Activated CD4-positive, alpha-beta T cell treated with anti-CD3 and anti-CD28 coated beads, Interleukin-2, amount 50 U/mL, for 4 hours (primary cell): ENCODE measurements at places on chromosomes 16 and 17.

DNA sequence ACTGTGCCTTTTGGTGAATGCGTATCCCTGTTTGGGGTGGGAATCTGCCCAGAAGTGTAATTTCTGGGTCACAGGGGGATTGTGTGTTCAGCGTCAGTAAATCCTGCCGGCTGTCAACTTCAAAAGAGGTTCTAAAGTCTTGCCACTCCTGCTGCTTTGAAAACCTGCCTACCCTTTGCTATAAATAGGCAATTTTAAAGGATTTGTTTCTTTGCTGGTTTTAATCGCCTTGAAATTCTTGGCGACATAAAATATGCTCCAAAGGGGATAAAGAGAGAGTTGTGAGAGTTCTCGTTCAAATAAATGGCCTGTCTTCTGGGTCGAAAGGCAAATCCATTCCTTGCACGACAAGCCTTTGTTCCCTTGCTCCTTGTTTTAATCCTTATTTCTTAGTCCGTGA lies 143.4 kb downstream of the IRF8 start:
- DNase-seq = no peak

DNA sequence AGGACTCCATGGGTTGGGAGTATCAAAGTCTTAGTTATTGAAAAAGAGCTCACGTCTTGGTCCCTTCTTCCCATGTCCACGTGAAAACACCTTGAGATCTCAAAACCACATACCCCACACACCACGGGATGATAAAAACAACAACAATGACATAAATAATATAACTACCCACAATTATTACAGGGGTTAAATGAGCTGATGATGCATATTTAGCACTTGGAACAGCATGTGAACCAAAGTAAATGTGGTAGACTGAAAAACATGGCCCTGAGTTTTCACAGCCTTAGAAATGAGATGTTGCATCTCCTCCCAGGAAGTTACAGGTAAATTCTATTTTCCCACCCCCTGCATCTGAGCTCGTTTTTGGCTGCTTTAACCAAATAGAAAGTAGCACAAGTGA lies 208.9 kb downstream of the C16orf95 start:
- no peak for DNase-seq

GRCh38 chr17:49688848-49689247 lies 11.0 kb upstream of the SPOP start:
- DNase-seq = no peak

DNA sequence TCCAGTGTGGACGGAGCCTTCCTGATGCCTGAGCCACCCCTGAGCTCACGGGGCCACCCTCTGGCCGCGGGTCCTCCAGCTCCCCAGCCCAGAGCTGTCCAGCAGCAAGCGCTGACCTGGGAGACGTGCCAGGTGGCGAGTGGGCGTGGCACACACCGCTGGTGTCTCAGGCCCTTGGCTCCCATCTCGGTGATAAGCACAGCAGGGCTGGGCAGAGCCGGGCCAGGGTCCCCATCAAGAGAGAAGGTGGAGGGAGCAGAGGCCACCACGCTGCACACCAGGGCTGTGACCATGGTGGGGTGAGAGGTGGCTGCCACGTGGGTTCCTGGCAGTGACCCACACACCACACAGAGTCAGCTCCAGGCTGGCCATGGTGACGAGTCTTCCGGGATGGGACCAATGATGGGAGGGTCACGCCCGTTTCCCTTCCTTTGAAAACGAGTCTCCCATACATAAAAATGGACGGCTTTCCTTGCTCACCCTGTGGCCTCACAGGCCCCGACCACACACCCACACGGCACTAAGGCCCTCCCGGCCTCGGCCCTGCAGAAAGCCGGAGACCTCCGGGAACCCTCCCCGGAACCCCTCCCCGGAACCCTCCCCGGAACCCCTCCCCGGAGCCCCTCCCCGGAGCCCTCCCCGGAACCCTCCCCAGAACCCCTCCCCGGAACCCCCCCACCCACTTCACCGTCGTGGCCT lies 16.8 kb downstream of the UTS2R start:
- DNase-seq = no peak

- DNase-seq = no peak
Observed at GRCh38 chr17:73118951-73119391, 26.5 kb upstream of the SLC39A11 start.

DNA sequence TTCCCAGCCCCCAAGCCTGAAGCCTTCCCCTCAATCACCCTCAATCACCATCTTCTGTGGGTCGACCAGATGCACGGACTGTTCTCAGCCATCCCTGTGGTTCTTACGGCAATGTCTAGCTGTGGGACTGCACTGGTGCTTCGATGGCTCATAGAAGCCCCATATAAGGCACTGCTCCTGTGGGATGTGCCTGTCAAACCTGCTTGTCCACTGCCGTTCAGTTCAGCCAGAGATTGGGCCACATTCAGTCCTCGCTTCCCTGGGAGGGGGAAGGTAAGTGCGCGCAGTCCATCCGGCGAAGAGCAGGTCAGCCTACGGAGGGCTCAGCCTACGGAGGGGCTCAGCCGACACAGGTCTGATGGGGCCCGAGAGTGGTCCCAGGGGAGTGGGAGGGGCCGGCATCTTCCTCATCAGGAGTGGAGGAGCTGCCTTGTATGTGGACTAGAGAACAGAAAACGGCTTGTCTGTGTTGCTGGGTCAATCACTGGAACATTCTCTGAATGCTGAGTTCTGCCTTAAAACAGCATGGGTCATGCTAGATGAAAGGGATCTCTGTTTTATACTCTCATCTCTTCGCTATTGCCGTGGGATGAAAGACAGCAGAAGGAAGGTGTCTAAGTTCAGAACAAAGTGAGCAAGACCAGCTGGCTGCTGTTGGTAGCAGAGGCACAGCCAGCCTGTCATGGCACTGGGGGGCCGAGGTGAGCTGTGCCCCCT lies at the start of gene CARD14:
Gene CARD14 (plus strand): TSS at position 247 of the 717 bp plus-strand sequence. CDS start 11,409 bp downstream, outside the sequence.
- no peak for DNase-seq

DNA sequence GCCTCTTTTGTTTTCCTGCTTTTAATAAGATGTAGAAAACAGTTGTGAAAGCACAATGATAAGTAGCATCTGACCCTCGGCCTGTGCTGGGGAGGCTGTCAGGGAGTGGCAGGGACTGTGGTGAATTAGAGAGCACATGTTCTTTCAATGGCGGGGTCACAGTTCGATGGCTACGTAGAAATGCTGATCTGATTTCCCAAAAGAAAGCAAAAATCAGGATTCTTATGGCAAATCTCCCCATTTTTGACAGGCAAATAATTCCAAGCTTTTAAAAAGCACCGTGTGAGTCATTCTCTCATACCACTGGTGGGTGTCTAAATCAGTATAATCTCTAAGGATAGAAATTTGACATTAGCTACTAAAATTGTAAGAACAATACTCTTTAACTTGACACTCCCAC lies 4.2 kb upstream of the MAPK7 start:
- no peak for DNase-seq

- DNase-seq = no peak
Observed at GRCh38 chr17:66570447-66571195, 264.3 kb upstream of the CACNG5 start.

DNA sequence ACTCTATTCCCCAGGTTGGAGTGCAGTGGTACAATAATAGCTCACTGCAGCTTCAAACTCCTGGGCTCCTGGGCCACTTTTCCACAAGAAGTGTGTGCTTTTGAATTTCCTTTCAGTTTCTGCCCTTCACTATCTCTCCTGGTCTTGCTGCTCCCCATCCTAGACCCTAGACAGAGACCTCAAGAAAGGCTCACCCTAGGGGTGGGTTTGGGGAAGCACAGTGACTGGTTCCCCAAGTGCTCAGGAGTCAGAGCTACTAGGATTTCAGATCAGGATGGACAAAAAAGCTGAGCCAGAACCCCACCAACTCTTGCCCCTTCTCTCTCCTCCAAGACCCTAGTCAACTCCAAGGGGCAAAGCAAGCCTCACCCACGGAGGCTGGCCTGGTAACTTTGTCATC lies 1.6 kb upstream of the SEBOX start:
- no peak for DNase-seq

DNA sequence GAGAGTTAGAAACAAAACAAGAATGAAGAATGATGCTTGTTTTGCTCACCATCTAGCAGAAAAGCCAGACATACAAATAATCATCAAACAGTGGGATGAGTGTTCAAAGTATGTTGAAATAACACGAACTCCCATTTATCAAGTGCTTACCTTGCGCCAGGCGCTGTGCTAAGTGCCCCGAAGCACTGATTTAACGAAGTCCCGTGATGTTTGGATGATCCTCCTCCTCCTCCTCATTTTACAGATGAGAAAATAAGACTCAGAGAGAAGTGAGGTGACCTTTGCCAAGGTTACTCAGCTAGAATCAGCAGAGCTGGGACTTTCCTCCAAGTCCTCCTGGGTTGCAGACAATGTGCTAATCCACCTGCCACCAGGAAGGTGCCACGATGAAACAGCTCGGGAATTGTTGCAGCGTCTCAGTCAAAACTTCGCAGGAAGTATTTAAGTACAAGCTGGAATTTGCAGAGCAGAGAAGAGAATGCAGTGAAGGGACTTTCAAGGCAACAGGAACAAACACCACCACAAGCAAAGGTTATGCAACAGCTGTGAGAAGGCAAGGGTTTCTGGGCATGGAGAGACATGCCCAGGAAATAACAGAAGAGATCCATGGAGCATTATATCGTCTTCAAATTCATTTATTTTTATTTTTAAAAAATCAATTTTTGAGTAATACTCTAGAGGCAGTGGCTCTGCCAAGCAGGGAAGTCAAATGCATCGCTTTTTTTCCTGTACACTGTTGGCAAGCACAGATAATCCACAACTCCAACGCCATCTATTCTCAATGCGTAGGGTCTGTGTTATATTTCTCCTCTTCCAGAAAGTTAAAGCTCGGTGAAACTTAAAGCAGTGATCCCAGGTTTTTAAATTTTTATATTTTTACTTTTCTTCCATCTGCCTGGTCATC lies 11.1 kb downstream of the PRCD start:
- DNase-seq = no peak

DNA sequence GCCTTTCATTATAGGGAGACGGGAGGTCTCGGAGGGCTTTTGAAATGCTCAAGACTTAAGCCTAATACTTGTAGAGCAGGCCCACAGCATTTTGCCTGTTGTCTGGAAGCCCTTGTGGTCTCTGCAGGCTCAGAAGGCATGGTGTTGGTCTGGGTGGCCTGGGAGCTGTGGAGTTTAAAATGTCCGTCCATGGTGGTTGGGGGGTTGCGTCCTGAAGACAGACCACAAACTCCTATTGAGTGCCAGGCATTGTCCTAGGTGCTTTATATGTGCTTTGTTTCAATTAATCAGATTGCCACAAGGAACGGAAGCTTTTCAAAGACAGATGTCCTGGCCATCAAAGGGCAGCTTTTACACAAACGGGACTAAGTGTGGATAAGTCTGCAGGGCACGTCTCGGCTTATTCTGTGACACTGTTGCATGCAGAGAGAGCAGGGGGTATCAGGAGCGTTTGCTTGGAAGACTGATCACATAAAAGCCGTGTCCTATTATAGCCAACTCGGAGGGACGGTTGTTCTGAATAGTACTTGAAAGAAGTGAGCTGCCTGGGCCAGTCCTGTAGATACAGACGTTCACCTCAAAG lies 7.8 kb downstream of the NTN1 start:
- no peak for DNase-seq
